ENCODE measurements at places on chromosomes 11 and 22.

GRCh38 chr11:34274712-34275398 is 83.0 kb downstream of the ABTB2 start:
- no peak for DNase-seq

DNA sequence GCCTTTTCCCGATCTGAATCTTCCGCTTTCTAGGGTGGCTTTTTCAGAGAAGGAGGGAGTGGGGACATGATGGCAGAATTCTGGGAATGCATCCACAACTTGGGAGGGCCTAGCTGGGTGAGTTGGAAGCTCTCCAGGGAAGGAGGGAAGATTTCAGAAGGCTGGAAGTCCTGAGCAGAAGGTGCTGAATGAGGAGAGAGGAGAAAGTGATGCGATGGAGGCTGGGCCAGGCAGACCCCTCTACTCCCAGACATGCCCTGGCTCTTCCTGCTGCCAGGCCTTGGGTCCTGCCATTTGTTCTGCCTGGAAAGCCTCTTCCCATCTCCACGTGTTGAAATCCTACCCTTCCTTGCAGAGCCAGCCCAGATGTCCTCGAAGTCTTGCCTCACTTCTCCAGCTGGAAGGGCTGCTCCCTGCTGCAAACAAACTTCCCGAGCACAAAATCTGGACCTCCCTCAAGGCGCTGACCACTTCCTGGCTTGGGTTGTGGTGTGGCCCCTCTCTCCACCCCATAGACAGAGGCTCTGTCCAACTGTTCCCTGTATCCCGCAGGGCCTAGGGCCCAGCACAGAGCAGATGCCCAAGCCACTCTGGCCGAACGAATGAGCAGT is 16.8 kb downstream of the LRRC32 start:
- no peak for DNase-seq

GRCh38 chr11:9280655-9281301 is 15.6 kb upstream of the DENND5A start:
- DNase-seq, result no peak

DNA sequence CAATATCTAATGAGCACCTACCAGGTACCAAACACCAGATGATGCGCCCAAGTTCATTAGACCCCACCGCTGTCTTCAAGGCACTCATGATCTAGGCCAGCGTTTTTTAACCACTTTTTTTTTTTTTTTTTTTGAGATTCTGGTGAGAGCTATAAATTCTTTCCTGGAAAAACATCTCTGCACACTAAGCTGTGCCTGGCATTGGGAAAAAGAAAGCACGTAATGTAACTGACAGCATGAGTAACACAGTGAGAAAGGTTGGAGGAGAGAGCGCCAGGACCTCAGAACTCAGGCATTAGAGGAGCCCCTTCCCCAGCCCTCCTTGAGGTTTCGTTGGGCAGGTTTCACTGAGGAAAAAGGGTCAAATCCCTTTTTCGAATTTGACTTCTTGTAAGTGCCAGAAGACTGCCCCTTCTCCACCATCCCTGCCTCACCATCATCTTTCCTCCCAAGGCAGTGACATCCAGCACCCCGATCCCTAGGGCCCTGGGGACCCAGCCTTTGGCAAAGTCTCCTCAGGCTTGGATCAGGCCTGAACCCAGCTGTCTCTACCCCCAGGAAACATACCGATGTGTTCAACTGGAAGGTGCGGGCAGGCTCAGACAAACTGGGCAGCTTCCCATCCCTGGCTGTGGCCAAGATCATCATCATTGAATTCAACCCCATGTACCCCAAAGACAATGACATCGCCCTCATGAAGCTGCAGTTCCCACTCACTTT is 26.1 kb upstream of the SMIM35 start:
- DNase-seq, result no peak
